ENCODE measurements at places on chromosomes 16 and 17.
A peak's percentile ranks its signal among the peaks of the same experiment; 100 is the strongest.

- DNase-seq, result peak; percentile 83
Measured at GRCh38 chr16:57519796-57520360, 16.5 kb downstream of the CCDC102A start.

DNA sequence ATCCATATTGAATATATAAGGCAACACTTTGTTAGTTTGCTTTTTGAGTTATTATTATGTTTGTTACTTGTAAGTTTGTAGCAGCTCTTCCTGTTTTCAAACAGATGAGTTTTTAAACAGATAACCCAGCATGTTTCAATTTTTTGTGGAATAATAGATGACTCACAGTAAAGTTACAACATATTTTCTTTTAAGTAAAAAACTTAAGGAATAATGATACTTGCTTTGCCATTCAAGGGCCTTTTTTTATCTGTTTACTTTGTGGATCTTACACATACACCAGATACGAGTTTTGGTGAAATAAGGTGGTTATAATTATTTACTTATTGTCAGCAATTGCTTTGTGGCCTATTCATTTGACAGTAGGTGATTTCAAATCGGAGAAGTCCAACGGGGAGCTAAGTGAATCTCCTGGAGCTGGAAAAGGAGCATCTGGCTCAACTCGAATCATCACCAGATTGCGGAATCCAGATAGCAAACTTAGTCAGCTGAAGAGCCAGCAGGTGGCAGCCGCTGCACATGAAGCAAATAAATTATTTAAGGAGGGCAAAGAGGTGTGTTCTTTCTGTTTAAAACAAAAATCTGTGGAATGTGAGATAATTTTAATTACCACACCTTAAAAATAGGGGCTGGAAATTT, 66.3 kb downstream of the BPTF start:
- no peak for DNase-seq

- no peak for DNase-seq
Measured at GRCh38 chr16:51163894-51164566, 13.0 kb upstream of the SALL1 start.

DNA sequence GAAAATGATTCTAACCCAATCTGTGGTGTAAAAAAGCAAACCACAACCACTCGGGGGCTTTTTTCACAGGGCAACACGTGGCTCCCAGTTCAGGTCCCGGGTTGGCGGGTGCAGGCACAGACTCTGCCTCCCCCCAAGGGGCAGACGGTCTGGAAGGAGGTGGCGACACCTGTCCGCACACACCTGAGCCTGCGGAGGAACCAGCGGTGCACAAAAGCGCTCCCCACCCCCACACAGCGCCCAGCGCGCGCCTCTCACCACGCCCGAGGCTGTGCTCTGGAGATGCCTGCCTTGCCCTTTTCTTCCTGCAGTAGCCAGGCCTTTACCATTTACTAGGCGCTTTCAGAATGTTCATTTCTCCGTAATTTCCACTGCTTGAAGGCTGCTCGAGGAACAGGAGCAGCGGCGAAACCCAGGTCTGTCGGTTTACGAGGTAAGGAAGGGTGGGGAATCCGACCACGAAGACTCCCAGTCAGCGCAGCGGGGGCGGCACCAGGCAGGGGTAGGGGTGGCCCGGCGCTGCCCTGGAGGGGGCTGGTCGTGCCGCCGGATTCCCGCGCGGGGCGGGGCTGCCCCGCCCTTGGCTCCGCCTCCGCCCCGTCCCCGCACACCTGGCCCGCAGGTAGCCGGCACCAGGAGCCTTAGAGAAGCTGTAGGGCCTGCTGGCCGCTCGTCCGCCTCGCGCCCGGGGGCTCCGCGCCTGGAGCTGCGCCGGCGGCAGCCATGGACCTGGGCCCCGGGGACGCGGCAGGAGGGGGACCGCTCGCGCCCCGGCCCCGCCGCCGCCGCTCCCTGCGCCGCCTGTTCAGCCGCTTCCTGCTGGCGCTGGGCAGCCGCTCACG, at the start of gene USP43:
USP43 (plus strand) TSS at position 608 of the 842 bp plus-strand sequence; CDS start at position 724, 116 bp downstream.
- DNase-seq, result no peak

- DNase-seq, result no peak
Measured at GRCh38 chr16:74737521-74737920, 36.9 kb upstream of the MLKL start.

- no peak for DNase-seq
Measured at GRCh38 chr17:62754631-62755030, 53.5 kb downstream of the MARCHF10 start.

- DNase-seq, result no peak
Measured at GRCh38 chr17:6107791-6108190, 37.6 kb downstream of the WSCD1 start.

- DNase-seq, result no peak
Measured at GRCh38 chr16:58211846-58212245, 13.9 kb upstream of the CSNK2A2 start.

DNA sequence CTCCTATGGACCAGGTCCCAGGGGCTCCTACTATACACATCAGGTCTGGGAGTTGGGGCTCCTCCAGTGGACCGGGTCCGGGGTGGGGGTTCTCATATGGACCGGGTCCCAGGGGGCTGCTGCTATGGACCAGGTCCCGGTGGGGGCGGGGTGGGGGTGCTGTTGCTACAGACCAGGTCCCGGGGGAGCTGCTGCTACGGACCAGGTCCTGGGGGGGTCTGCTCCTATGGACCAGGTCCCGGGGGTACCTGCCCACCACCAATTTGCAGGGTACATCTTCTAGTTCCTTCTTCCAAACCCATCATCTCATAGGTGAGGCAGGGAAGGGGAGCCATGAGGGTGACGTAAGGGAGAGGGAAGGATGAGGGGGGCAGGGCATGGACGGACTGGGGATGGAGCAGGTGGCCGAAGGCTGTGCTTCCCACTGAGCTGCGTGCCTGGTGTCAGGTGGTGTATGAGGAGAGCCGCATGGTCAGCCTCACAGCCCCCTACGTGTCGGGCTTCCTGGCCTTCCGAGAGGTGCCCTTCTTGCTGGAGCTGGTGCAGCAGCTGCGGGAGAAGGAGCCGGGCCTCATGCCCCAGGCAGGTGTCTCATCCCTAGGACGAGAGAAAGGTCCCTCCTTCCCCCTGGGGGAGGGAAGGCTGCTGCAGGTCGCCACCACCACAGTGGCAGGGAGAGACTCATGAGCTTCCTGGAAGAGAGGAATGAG, 6.6 kb downstream of the ENDOV start:
- DNase-seq, result no peak

- DNase-seq, result no peak
Measured at GRCh38 chr16:69672998-69673713, 53.2 kb downstream of the NQO1 start.

- DNase-seq, result no peak
Measured at GRCh38 chr17:64402469-64402868, 11.8 kb upstream of the PECAM1 start.

DNA sequence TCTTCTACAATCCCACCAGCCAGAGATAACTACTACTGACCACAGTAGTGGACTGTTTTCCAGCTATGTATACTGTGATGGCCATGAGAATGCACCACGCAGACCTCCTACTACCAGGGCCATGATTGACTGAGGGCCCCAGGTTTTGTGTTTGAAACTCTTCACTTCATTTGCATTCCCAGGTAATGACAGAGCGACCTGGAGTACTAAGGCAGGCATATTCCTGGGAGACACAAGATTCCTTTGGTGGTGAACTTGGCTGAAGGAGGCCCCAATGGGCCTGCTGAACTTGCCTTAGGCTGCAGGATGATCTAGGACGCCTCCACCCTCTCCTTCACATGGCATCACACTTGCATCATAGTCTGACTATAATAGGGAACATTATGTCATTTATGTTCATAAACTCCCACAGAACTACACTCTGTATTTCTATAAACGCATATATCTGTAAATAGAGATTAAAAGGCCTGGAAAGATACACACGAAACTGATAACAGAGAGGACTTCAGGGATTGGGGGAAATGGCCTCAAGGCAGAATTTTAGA, 30.4 kb downstream of the CLEC19A start:
- no peak for DNase-seq

GRCh38 chr17:82786427-82786826, 34.6 kb downstream of the TBCD start:
- no peak for DNase-seq

- DNase-seq, result no peak
Measured at GRCh38 chr16:35510701-35511100, 2051.3 kb downstream of the TP53TG3F start.

GRCh38 chr17:34917381-34917780, 43.9 kb downstream of the CCT6B start:
- no peak for DNase-seq

GRCh38 chr16:65314627-65315008, 192.8 kb upstream of the CDH11 start:
- no peak for DNase-seq

- DNase-seq, result no peak
Measured at GRCh38 chr16:71480956-71481355, 8.2 kb downstream of the ZNF19 start.

DNA sequence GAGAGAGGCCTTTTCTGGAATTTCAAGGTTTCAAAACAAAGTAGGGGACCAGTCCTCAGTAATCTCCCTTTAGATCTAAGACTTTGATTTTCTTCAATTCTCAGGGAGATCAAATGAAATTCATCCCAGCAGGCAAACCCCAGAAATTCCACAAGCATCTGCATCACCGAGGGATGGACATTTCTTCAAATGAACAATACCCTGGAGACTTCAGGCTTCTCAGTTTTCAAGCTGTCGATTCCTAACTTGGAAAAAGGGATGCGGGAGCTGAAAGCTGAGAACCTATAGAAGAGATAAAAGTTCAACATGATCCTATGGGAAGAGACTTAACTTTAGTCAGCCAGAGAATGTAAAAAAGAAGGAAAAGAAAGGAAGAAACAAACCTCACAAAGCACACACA, 296.9 kb upstream of the CDH5 start:
- no peak for DNase-seq

- DNase-seq, result no peak
Measured at GRCh38 chr16:55283812-55284717, 39.9 kb upstream of the IRX6 start.

DNA sequence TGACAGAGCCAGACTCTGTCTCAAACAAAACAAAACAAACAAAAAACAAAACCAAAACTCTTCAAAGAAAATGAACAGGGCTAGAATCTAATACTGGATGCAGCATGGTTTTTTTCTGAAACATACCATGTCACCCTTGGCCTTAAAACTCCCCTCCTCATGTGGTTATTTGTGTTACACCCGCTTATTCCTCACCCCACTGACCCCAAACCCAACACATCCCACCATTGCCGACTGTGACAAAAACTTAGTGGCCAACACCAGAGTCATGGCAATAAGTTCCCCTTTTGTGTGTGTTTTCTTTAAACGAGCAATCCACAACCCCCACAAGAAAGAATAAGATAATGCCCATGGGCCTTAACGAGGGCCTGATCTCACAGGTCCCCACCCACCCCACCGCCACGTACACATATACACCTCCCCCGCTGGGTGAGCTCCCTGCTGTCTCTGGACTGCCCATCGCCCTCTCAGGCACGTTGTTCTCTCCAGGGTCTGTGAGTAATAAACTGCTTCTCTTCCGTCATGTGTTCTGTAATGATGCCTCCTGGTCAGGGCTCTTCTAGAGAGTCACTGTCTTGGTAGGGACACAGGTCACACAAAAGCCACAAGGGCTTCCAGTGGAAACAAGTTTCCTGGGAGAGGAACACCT, 16.8 kb upstream of the ENGASE start:
- DNase-seq, result no peak

GRCh38 chr17:82457073-82457928, 1.2 kb upstream of the NARF start:
- DNase-seq, result no peak

DNA sequence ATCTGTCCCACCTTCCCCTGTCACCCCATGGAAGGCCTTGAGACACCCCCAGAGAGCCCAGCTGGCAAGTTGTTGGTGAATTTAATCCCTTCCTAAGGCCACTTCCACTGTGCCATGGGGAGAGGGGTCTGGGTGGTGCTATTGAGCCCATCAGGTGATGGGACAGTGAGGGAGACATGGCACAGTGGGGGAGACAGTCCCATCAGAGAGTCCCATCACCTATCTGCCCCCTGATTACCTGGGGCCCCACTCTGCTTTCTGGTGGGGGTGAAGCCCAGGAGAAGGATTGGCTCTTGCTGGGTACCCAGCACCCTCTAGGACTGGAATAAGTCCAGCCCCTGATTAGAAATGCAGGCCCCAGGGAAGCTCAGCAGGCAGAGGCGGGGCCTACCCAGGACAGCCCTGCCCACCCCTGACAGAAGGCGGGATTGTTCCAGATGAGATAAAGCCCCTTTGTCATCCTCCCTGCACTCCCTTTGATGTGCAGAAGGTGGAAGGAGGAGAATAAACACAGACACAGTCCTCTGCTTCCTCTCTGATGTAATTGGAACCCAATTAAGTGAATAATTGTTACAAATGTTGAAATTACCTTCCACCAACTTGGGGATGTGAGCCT, 18.9 kb downstream of the TMEM132E start:
- no peak for DNase-seq

All from stimulated activated CD4-positive, alpha-beta T cell treated with anti-CD3 and anti-CD28 coated beads, Interleukin-4, amount 100 ng/mL, for 24 hours (primary cell).